HT-29 (cell line): ENCODE measurements at places on chromosomes 4 and X.

DNA sequence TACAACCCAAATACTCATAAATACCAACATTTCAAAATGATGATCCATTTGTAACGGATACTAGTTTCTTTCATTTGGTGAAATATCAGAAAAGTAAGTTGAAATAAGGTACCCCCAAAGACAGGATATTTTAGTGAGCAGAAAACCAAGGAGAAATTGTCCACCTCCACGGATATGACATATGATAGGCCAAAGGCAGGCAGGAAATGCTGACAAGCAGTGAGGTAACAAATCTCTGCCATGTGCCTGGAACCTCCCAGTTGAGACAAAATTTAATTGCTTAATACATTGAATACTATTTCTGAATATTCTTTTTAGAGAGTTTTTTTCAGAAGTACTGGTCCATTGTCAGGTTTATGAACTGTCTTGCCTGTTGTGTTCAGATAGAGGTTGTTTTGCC lies 118.8 kb downstream of the GATB start:
- DNase-seq: no peak

DNA sequence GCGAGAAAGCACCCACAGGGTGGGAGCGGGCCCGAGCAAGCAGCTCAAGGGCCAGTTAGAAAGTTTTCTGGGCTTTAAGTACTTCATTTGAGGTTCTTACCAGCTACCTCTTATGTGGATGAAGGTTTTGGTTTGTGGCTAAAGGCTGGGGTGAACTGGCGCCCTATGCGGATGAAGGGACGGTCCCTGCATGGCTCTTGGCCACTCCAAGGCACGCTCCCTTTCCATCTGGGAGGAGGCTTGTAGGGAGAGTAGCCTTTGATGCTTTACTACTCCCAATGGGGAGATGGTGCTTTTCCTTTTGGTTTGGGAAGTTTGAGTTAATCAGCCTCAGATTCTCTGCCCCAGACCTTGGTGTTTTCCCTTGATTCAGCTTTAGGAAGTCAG lies 17.7 kb downstream of the MRFAP1 start:
- DNase-seq: no peak

GRCh38 chr4:112431158-112431557 lies 84.8 kb downstream of the NEUROG2 start:
- DNase-seq: no peak

- DNase-seq: no peak
Measured at GRCh38 chrX:48965959-48966358, 5.7 kb downstream of the KCND1 start.

GRCh38 chr4:147863111-147863747 lies 131.3 kb downstream of the ARHGAP10 start:
- DNase-seq: no peak

GRCh38 chr4:61741327-61742096 lies 541.4 kb downstream of the ADGRL3 start:
- peak; percentile 57 for DNase-seq

GRCh38 chr4:141352909-141353525 lies 132.3 kb downstream of the ZNF330 start:
- DNase-seq: no peak
